ENCODE measurements at places on chromosomes 13 and 19.
A peak's percentile ranks its signal among the peaks of the same experiment; 100 is the strongest.

GRCh38 chr19:45632468-45633196 lies 6.6 kb downstream of the EML2 start:
- ATAC-seq, result peak; percentile 89

- ATAC-seq, result no peak
Measured at GRCh38 chr19:10892256-10892655, 20.9 kb downstream of the CARM1 start.

DNA sequence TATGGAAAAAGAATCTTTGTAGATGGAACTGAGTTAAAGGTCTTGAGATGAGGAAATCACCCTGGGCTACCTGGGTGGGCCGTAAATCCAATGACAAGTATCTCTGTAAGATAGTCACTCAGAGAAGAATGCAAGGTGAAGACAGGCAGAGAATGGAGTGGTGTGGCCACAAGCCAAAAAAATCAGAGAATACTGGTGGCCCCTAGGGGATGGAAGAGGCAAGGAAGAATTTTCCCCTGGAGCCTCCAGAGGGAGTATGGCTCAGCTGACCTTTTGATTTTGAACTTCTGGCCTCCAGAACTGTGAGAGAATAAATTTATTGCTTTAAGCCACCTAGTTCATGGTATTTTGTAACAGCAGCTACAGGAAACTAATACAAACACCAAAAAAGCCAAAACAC lies 32.7 kb upstream of the CSNK1A1L start:
- no peak for ATAC-seq

DNA sequence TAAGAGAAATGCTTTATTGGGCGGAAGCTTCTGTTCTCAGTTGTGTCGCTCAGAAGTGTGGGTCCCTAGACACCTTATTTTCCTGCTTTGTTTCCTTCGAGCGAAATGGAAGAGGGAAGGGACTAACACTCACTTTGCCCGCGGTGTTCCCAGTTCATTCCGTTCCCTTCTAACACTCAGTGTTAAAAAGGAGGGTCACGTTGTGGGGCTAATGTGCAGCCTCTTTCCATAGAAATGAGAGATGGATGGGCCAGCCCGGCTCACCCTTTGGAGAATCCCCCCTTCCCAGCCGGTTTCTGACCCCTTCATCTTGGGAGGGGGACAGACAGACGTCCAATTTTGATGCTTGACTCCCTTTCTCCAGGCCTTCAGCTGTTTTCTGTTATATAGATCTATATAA lies 2.3 kb downstream of the ATP11A start:
- ATAC-seq, result no peak

DNA sequence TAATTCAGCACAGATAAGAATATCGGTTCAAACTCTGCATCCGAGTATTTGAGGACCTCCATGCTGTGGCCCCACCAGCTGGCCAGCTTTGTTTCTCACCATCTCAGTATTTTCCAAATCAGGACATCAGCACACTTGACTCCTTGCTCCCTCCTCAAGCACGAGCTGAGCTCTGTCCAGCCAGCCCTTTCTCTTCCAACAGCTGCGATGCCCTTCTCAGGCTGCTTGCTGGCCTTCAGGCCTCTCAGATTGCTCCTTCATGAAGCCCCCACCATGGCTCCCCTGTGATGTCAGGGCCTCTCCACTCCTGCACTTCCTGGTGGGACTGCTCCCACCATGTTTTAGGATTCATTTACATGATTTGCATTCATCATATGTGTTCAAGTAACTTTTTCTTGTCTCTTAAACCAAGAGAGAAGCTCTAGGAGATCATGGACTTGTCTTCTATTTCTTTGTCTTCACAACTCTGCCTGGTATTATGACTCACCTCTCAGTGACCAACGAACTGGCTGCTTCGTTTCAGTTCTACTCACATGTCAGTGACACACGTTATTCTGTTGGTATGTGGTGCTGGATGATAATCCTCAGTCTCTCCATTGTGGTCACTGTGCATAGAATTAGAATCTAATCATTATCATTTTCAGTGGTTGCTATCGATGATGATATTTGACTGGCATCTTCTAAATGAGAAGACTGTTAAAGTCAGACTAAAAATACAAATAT lies 471.7 kb downstream of the EFNB2 start:
- no peak for ATAC-seq

DNA sequence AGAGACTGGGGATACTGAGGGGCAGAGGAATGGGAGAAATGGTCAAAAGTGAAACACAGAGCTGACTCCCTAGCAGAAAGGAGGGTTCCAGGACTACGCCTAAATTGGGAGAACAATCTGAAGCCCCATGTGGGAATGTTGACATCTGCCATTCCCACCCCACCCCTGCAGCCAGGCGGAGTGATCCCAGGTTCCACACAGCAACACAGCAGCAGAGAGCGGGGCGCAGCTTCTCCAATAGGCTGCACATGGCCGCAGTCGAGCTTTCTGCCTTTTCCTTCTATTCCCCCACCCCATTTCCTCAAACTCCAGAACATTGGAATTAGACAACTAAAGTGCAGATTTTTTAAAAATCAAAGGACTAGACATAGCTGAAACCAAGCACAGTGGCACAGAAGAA lies 104.7 kb downstream of the UBL3 start:
- no peak for ATAC-seq

DNA sequence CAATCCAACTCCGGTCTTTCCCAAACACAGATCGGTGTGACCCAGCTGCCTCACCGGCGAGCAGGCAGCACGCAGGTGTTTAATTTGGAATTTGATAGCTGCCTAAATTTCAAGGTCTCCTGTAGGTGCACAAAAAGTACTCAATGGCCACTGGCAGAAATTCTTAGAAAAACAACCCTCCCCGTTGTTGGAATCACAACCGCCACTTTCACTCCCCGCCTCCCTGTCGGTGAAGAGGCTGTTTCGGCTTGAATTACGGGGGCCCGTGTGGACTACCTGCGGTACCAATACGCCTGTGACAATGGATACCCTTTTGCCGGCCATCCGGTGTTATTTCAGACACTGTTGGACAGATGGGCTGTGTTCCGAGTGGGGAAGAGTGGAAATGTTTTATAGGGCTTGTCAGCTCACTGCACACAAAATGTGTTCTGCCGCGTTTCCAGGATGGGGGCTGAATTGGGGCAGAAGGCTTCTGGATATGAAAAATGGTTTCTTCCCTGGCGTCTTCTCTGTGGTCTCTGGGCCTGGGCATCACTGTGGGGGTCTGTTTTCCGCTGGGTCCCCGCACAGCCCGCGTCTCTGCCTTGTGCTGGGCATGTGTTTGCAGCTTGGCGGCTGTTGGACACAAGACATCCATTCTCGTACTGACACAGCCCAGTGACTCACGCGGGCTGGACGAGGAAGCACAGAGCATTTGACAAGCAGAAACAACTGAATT lies 45.4 kb downstream of the ZIC5 start:
- no peak for ATAC-seq

DNA sequence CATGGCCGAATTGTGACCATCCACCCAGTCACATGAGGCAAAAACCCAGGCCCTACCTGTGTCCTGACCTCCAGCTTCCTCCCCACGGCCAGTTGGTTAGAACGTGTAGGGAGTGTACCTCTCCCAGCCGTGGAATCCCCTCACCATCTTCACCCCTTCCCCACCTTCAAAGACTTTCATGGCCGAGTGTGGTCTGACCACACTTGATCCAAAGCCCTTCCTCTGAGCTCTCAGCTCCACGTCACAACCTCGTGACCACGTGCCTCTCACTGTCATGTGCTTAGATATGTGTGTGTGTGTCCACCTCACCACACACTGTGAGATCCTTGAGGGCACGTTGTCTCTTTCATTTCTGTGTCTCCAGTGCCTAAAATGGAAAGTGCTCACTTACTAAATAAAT lies 48.6 kb upstream of the UBE2L5 start:
- no peak for ATAC-seq

GRCh38 chr13:23383151-23383550 lies 50.4 kb downstream of the SACS start:
- no peak for ATAC-seq

GRCh38 chr13:25689539-25689938 lies 317.8 kb downstream of the ATP8A2 start:
- ATAC-seq, result no peak

GRCh38 chr13:30744056-30744680 lies 8.8 kb downstream of the ALOX5AP start:
- ATAC-seq, result peak; percentile 10

DNA sequence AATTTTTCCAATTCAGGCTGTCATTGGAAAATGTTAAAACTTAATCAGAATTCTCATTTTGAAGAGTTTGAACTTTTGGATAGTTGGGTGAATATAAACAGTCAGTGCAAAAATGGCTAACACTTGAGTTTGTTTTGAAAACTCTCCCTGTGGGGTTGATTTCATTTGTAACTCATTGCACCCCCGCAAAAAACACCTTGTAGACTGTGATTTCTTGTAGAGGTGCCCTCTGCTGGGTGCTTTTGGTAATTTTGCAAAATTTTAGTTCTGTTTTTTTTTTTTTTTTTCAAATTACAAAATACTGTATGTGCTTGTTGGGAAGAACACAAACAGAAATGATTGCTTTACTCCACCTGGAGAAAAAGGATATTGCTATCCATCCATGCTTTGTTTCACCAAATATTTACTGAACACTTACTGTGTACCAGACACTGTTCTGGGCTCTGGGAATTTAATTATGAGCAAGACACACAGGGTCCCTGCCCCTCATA lies 28.2 kb upstream of the GPI start:
- no peak for ATAC-seq

GRCh38 chr13:67740871-67741535 lies 510.9 kb upstream of the PCDH9 start:
- no peak for ATAC-seq

GRCh38 chr19:40604647-40605215 lies 3.6 kb downstream of the LTBP4 start:
- ATAC-seq, result no peak

- no peak for ATAC-seq
Measured at GRCh38 chr19:46256855-46257254, 27.3 kb downstream of the IGFL1 start.

DNA sequence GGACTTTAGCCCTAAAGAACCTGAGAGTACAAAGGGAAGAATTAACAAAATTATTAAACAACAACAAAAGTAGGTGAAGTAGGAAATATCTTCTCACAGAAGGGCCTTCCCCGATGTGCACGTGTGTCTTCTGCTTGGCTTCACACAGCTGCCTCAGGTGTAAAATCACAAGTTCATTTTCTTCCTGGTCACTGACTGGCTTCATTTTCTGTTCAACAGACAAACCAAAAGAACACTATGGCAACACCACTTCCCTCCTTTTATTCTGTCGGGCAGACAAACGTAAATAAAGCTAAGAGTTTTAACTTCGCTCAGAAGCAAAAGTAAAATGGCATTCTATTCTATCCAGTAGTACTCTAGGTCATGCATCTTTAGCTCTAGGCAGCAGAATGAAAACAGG lies 140.9 kb downstream of the TBC1D4 start:
- no peak for ATAC-seq

DNA sequence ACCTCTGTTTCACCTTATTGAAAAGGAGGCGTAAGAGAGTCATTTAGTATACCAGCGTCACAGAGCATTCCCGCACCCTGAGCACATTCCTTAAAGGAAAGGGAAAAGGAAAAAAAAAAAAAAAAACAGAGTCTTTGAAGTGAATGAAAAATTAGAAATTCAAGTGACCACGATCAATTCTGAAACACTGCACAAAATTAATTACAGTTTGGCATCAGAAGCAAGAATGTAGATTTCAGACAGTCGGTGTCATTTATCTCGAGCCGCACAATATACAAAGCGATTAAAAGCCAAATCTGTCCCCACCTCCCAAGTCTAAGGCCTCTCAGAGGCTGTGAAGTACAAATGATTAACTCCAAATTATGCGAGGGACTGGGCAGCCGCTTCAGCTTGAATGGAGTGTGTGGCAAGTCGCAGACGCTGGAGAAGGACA lies 173.7 kb upstream of the ZNF507 start:
- ATAC-seq, result peak; percentile 92

- no peak for ATAC-seq
Measured at GRCh38 chr19:35822579-35822978, 9.9 kb upstream of the PRODH2 start.

GRCh38 chr13:110407531-110407930 lies 100.4 kb downstream of the COL4A2 start:
- ATAC-seq, result no peak

GRCh38 chr19:4375164-4376027 lies 25.0 kb downstream of the SH3GL1 start:
- ATAC-seq, result peak; percentile 84

DNA sequence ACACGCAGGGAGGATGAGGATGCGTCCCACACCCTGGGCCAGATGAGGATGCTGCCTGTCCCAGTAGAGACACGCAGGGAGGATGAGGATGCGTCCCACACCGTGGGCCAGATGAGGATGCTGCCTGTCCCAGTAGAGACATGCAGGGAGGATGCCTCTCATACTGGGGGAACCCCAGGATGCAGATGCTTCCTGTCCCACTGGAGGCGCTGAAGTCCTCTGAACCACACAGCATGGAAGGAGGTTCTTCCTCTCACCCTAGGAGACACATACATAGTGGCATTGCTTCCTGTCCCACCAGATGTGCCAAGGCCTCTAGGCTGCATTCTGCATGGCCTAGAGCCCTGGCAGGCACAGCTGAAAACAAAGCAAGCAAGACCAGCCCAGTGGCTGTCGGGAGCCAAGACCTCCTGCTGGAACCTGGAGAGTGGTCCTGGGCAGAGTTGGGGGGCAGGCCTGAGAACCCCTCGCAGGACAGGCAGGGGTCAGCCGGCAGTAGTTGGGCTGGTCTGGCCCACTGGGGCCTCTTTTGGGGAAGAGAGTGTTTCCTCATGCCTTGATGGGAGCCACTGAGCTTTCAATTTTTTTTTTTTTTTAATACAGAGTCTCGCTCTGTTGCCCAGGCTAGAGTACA lies 4.3 kb downstream of the HPN start:
- peak; percentile 29 for ATAC-seq

DNA sequence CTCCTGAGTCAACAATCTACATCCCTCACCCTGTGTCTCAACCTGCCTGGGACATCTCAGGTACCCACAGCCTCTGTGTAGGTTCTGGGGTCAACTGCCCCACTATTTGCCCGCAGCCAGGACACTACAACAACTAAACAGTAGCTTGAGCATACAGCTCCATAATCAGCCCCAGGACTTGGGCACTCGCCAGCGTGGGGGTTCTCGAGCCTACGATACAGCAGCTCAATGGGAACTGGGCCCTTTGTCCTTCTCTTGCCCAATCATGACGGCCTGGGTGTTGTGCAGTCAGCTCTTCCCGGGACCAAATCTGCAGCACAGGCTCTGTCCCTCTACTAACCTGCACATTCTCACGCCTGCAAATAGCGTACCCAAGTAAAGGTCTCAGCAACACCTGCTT lies 1.3 kb downstream of the ZNF180 start:
- no peak for ATAC-seq

- no peak for ATAC-seq
Measured at GRCh38 chr13:76754414-76754813, 131.8 kb downstream of the KCTD12 start.

DNA sequence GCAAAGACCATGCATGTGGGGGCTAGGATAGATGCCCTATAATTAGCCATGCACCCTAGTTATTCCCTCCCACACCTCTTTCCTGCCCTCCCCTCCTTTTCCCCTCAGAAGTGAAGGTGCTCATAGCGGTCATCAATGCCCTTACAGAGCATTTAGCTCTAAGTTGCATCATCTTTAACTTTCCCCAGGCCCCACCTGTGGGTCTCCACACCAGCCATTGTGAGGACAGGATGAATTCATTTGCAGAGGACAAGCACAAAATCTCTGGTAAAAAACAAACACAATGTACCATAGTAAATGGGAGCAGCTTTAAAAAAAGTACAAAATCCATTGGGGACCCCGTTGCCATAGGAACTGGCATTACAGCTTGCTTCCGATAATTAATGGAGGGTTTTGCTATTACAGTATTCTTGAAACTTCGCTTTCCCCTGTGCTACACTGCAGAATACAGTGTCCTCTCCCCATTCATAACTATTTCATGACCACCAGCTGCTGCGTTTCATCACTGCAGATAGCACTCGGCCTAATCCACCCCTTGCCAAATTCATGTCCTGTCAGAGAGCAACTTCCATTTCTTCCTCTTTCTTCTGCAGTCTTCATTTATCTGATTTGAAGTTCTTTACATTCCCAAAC lies 110.5 kb downstream of the ZDHHC20 start:
- no peak for ATAC-seq

Data from motor neuron (in vitro differentiated cells).